Esophagus mucosa (tissue), 1 donor: ENCODE measurements at places on chromosomes 2 and 18.

- no peak for ATAC-seq
These were observed 153.5 kb upstream of the FOSL2 start for GRCh38 chr2:28239207-28239606.

DNA sequence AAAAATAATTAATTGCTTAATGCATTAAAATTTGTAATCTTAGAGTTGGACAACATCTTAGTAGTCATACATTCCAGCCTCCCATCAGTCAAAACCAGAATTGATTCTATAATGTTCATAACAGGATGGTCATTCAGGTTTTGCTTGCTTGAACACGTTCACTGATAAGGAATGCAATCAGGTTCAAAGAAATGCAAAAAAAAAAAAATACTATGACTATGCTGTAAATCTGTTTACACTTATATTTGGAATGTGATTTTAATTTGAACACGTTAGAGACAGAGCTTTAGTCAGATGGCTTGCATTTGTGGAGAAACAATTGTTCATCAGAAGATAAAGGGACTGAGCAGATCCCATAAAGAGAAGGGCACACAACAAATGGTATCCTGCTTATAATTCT is 131.3 kb upstream of the UNC80 start:
- no peak for ATAC-seq

DNA sequence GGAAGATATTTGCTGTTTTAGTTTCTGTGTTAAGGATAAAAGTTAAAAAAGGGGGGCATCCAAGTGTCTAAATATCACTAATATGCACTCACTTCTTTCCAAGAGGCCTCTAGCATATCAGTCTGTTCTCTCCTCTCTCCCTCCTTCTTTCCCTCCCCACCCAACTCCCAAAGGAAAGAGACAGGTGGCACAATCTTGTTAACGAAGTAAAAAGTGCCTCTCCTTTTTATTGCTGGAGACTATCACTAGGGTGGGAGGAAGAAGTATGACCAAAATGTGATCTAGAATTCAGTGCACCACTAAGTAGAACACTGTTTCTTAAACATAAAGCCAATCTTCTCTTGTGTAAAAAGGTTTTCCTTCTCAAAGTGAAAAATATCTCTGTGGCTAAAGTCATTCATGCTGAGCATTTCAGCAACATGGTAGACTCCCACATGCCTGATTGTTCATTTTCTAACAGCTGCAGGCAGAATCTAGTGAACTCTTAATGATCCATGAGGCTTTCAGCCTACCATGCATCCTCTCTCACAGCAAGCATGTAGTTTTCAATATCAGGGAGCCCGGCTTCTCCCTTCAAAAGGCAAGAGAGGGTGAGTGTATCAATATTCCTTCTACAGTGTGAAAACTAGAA is 39.5 kb downstream of the RNU4ATAC start:
- ATAC-seq: no peak

- no peak for ATAC-seq
These were observed 579.9 kb downstream of the CCDC85A start for GRCh38 chr2:56763683-56764082.

- no peak for ATAC-seq
These were observed 1038.0 kb upstream of the PIK3C3 start for GRCh38 chr18:40917056-40917455.

- no peak for ATAC-seq
These were observed 228.4 kb downstream of the KCNS3 start for GRCh38 chr2:18106841-18107240.

GRCh38 chr2:106124106-106124756 is 69.9 kb downstream of the UXS1 start:
- ATAC-seq: no peak

GRCh38 chr2:127259355-127259754 is 34.6 kb downstream of the ERCC3 start:
- no peak for ATAC-seq

DNA sequence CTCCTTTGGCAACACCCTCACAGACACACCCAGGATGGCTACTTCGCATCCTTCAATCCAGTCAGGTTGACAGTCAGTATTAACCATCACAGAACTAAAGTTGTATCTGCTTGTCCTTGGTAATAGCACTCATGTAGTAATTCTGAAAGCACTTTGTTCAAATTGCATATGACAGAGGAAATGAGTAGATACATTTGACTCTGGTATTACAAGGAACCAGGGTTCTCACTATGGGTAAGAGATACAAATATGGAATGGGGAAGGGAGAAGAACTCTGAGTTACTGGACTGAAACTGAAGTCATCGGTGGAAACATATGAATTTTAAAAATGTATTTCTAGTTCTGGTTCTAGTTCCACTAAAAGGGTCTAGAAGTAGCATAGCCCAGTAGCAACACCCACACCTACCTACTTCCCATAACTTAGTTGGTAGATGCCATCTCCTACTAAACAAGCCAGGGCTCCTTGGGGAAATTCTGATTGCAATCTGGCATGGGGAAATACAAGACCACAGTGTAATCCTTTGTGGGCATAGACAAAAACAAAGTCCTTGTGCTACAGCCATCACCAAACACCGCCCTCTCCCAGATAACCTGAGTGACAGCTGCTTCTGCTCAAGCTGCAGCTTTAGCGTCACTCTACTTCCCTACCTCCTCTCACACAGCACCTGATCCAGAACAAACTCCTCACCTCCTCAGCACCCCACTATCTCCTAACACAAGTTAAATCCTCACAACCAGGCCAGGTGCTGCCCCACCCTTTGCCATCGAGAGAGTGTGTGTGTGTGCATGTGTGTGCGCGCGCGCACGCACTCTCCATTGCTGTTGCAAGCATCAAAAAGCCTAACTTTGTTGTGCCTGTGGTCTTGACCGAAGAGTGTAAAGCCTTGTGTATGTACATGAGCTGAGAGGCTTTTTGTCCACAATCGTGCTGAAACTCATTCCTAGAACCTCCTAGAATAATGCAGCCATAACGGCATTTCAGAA is 31.4 kb upstream of the CD226 start:
- no peak for ATAC-seq

GRCh38 chr2:223865124-223865523 is 27.7 kb upstream of the AP1S3 start:
- peak; percentile 25 for ATAC-seq

GRCh38 chr2:164242409-164242808 is 378.9 kb downstream of the GRB14 start:
- no peak for ATAC-seq

- ATAC-seq: no peak
These were observed 162.6 kb downstream of the GFPT1 start for GRCh38 chr2:69224512-69224837.

DNA sequence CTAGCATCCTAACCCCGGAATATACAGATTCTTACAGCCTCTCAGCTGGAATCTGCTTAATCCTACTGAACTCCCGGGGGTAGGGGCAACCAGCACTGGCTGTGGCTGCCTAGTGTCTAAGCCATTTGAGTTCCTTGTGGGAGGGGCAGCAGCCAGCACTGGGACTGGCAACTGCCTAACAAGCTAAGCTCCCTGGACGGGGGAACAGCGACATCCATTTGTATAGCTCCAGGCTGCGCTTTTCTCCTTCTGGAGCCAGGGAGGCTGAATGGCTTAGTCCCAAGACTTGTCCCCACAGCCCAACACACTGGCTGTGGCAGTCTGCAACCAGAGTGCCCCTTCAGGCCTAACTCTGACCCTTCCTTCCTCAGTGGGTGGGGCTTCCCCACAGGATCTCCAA is 787.2 kb downstream of the METTL4 start:
- ATAC-seq: no peak

DNA sequence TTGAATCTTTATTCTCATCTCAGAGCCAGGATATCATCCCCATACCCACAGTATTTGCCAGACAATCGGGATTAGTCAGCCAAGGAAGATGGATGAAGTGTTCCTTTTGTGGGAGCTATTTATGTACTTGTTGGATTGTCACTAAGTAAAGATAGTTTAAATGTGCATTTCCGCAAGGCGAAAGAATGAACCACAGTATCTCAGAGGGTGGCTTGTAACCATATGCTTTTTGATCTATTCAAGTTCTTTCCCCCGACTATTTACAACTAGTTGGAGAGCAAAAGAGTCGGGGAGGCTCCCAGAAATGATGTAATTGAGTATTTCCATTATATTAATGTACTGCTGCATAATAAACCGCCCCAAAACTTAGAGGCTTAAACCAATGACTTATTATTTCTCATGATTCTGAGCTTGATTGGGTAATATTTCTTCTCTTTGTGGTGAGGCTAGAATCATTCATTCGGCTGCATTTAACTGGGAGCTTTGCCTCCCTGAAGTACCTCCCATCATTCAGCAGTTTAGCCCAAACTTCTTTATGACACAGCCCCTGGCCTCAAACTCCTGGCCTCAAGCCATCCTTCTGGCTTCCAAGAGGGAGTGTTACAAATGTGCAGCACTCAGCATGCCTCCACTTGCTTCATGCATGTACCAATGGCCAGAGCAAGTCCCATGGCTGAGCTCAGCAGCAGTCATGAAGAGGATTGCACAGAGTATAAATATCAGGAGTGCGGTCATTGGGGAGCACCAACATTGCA is 423.7 kb downstream of the METTL4 start:
- ATAC-seq: peak; percentile 97

GRCh38 chr2:100959225-100959880 is 42.7 kb upstream of the RPL31 start:
- peak; percentile 41 for ATAC-seq

DNA sequence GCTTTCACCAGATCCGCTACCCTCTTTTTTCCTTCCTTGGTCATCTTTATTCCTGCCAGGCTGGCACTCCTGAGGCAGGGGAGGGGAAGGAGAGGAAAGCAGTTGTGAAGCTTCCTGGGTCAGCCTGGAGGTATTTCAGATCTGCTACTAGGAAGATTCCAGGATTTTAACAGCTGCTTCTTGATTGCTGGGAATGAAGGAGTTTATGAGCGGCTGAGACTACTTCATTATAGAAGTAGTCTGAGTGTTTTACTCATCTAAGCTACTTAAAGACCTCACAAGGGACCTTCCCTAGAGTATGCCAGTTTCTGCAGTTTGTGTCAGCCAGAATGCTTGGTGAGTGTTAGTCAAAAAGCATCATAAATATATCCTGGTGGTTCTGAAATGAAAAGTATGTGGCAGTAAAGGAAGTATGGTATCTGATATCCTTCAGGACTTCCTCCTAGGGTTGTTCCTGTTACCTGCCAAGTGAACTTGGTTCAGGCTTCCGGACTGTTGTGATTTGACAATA is 1.9 kb downstream of the TANC1 start:
- no peak for ATAC-seq

DNA sequence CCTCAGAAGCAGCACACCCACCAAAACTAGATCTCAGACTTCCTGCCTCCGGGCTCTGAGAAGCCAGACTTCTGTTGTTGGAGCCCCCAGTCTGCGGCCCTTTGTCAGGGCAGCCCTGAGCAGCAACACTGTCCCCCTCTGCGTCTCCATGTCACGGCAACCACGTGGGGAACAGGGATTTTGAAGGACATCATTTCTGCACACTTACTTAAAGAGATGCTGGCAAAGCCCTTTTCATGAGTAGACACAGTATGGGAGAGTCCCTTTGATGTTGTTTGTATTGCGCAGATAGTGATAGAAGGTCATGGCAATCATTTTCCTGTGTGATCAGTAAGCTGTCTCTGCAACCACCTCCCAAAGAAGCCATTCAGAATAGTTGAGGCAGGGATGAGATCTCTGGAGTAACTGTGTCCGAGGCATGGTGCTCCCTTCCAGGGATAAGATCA is 69.1 kb upstream of the ID2 start:
- ATAC-seq: no peak

DNA sequence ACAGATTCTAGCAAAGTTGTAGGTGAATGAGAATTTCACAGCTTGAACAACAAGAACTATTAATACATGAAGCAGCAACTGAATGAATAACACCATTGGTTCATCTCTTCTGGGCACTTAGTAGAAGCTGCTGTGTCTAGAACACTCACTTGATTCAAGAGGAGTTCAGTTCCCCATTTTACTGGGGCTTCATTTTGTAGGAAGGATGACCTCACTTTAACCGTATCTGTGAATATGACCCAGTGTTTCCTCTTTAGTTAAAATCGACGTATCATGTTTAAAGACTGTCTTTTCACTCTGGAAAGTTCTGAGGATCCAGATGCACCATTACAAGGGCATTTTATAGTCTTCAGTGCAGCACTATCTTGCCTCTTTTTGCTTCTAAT is 47.8 kb downstream of the LRRTM1 start:
- ATAC-seq: no peak

DNA sequence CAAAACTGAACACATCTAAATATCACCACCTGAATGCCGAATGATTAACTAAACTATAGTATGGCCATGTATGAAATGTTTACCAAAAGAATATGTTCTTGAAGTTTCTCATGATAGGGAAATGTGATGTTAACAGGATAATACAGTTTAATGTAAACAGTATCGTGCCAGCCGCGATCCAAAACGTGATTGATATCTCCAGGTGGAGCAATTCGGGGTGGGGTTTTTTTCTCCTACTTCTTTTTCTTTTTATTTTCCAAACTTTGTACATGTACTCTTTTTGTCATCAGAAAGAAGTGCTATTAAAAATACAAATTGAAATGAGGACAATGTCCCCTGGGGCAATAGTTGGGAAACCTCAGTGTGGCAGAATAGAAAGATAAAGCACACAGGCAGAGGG is 4.0 kb upstream of the BIN1 start:
- ATAC-seq: no peak

DNA sequence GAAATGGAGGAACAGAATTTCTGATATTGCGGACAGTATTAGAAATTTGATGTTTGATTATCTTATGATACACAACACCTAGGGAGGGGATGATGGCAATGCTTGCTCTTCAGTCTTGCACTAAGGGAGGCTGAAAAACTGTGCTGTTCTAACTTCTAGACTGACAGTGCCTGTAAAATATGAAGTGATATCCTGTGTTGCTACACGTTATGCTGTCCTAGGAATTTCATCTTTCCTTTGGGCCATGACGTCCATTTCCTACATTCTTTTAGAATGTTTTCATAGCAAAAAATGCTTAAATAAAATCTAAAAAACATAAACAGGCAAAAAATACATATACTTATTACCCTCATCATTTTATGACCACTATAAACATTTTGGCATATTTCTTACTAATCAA is 55.3 kb downstream of the OSBPL1A start:
- ATAC-seq: no peak

DNA sequence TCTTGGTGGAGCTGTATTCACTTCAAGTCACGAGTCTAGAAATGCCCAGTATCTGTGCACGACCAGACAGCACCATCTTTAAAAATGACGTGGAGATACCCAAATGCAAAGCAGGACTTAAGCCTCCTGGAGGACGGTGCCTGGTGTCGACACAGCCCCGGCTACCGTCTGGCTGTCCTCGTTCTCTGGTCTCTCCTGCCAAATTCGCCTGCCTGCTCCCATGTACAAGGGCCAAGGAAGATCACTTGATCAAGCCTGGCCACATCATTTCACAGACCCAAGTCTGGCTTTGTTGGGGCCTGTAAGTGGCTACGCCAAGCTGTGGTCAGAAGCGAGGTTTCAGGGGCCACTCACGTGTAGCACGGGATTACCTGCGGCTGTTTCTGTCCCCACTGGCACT is 9.4 kb downstream of the ODC1 start:
- ATAC-seq: no peak

GRCh38 chr18:28890791-28891190 is 713.9 kb upstream of the CDH2 start:
- no peak for ATAC-seq
